Urinary bladder (tissue), 4 donors: ENCODE measurements at places on chromosomes 2 and 18. TPM values are rescaled to one million over a fixed set of nuclear protein-coding genes. Genes with fewer than 3 reads are reported as not detected.

DNA sequence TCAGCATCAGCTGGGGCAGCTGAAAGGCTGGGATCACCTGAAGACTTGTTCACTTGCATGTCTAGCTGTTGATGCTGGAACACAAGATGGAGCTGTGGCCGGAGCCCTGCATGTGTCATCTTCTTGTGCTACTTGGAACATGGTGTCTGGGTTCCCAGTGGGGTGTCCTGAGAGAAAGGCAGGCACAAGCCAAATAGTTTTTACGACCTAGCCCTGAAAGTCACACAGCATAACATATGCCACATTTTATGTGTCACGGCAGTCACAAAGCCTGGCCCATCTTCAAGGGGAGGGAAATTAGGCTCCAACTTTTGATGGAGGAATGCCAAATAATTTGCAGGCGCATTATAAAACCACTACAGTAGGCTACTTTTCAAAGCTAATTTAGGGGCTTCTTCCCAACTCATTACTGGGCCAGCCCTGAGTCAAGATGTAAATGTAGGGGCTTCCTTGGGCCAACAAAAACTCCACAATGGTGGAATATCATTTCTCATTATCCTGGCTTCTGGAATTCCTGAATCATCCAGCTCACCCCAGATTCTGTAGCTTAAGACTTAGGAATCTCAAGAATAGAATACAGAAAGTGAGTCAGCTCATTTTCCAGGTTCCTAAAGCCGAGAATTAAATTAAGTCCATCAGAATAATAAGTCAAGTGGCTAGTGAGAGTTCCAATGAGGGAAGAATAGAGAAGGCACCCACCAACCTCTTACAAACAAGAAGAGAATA is 543.0 kb downstream of the TNS1 start:
- DNase-seq: no peak

- DNase-seq: no peak
These were observed 7.4 kb downstream of the MYL12B start for GRCh38 chr18:3269241-3269913.

DNA sequence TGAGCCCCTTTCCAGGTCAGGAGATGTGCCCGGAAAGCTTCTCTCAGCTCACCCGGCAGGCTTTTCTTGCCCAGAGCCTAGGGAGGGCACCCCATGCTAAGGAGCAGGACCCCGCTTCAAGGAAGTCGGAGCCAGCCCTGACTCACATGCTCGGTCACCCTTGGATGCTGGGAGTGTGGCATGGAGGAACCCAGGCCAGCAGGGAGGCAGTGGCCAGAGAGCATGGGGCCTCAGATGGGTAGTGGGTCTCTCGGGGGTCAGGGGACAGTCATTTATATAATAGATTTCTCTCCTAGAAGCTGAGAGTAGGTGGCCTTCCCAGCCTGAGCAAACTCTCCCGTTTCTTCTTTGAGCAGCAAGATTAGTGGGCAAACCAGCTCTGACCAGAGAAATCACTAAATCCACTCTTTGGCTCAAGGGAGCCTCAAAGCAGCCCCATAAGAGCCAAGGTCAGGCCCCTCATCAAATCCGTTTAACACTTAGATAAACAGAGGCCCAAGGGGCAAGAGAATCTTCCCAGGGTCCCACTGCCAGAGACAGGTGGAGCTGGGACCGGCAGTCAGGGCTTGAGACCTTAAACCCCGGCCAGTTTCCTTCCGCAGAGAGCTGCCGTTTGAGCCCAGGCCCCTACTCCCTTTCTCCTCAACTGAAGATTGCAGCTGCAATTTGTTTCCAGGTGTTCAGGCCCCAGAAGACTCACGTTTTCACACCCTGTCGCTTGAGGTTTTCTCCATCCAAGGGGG is 113.1 kb downstream of the CYP26B1 start:
- DNase-seq: no peak

GRCh38 chr2:189870381-189871085 is 86.3 kb downstream of the PMS1 start:
- DNase-seq: no peak

DNA sequence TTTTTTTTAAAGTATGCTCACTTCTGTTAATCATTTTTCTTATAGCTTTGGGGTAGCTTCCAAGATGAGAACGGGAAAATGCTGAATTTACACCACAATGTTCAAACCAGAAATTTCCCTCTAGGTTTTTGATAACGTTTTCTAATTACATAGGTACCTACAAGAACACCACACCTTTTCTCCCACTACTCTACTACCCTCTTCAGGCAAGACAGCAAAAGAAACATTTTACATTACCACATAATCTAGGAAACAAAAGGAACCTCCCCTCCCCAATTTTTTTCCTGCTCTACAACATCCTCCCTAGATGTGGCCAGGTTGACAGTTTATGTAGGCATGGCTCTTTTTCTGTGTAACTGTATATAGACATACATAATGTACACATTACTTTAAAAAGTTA is 32.4 kb downstream of the NDUFAF7 start:
- no peak for DNase-seq

DNA sequence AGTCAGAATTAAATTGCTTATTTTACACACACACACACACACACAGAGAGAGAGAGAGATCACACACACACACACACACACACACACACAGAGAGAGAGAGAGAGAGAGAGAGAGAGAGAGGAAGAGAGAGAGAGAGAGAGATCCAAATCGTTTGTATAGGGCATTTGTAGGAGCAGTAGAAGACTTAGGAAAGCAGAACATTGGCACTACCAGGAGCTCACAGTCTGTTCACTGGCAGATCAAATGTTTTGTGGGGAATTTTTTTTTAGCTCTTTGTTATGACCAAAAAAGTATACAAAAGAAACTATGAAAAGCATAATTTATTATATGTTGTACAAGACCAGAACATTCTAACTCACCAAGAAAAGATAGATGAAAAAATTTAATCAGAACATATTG is 81.8 kb downstream of the MBD5 start:
- no peak for DNase-seq

Gene DYNC2LI1
- polyA plus RNA-seq: 11.8 TPM

Gene IL1F10
- not detected for polyA plus RNA-seq

- peak; percentile 40 for DNase-seq
These were observed 926 bp downstream of the SERPINB8 start for GRCh38 chr18:63970809-63971205.

Gene L3MBTL4
- polyA plus RNA-seq: 0.98 TPM

DNA sequence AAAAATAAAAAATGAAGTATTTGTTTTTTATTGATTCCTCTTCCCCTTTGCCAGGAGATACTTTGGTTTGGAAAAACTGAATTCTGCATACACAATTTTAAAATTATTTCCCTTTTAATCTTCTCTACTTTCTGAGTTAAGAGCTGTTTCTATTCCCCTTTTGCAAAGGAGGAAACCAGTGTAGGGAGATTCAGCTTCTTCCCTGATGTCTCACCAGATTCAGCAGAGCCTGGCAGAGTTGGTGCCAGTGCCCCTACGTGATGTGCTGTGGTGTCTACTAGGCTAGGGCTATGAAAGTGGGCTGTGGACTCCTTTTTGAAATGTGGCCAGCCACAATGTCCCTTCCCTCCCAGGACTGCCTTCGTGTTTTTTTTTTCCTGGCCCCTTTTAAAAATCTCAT is 2.4 kb downstream of the RPE start:
- DNase-seq: no peak

Gene PAX3
- not detected for polyA plus RNA-seq
